BJ (cell line): ENCODE measurements at places on chromosomes 12 and 14.

DNA sequence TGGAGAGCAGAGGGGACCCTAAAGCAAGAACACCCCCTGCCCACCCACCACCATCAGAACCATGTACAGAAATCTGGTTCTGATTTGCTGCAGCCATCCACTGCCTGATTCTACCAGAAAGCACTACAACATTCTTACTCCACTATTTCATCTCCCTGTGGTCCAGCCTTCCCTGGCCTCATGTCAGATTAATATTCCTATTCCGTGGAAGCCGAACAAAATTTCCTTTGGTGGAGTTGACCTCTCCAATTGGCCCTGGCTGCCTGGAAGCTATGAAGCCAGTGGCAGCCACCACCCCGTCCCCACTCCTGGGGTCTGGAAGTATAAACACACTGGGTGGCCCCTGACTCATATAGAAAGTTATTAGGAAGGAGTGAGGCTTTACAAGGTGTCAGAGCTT is 60.2 kb downstream of the ANO2 start:
- no peak for DNase-seq

GRCh38 chr12:132572106-132572505 is 38.3 kb downstream of the LRCOL1 start:
- no peak for DNase-seq

DNA sequence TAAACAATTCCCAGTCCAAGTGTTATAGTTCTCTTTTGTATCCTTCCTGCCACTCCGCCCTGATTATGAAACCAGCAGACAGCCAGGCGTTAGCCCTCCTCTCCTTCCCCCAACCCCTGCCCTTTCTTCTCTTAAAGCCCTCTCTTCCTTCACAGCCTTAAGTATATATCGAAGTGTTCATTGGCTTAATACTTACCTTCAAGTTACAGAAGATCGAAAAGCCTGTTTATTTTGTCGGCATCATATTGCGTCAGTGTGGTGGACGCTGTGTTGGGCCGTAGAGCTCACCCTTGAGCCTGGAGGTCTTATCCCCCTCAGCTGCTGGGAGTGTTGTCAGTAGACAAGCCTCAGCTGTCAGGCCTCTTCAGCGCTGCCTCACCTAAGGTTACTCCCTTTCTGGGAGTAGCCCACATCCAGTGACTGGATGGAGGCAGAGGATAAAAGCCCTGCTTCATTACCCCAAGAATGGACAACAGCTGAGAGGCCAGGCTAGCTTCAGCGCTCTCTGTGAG is 36.2 kb downstream of the CMAS start:
- DNase-seq = no peak

DNA sequence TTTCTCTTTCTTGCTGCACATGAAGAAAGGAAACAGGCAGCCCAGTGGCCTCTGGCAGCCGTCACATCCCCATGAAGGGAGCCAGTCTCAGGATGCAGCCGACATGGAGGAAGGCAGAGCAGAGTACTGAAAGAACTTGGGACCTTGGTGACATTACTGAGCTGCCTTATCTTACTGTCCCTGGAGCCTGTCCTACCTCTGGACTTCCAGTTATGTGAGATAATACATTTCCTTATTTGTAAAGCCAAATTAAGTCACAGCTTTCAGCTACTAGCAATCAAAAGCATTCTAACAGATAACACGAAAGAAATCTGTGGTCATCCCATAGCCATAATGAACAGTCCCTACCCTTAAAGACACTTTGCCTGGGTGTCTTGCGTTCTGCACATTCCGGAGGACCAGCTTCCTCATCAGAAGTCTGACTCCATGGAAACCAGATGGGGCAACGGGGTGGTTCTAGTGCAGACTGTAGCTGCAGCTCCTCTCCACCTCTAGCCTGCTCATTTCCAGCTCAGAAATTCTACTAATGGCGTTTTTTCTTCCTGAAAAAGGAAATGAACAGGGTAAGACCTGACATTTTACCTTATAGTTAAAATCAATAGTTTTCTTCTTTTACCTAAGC is 7.8 kb upstream of the EGLN3 start:
- DNase-seq = no peak

- no peak for DNase-seq
Measured at GRCh38 chr12:1505576-1505975, 88.8 kb downstream of the FBXL14 start.

DNA sequence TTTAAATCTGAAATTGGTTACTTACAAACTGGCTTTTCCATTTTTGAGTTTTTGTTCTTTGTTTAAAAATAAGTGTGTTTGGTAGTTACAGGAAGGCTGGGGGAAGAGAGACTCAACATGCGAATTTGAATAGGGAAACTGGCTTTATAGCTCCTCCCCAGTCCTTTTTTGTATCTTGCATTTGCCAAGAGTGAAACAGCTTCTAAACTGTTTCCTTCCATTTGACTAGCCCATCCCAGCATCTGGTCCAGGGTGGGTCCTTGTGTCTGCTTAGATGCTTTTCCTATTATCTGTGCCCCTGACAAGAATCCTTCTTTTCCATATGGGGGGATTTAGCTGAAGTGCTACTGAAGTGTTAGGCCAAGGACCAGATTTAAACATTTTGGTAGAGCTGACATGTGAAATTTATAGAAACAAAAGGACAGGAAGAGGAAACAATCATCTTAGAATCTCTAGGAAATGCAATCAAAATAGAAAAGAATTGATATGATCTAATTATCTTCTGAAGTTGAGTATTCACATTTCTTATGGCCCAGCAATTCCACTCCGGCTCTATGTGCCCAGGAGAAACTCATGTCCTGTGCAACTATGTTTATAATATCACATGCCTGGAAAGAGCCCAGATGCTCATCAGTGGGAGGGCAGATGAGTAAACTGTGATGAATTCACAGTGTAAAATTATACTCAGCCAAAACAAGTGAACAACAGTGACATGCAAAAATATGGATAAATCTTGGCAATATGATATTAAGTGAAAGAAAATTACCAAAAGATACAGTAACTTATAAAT is 7.4 kb downstream of the SMOC1 start:
- no peak for DNase-seq

- no peak for DNase-seq
Measured at GRCh38 chr14:89215114-89215513, 201.9 kb downstream of the FOXN3 start.

DNA sequence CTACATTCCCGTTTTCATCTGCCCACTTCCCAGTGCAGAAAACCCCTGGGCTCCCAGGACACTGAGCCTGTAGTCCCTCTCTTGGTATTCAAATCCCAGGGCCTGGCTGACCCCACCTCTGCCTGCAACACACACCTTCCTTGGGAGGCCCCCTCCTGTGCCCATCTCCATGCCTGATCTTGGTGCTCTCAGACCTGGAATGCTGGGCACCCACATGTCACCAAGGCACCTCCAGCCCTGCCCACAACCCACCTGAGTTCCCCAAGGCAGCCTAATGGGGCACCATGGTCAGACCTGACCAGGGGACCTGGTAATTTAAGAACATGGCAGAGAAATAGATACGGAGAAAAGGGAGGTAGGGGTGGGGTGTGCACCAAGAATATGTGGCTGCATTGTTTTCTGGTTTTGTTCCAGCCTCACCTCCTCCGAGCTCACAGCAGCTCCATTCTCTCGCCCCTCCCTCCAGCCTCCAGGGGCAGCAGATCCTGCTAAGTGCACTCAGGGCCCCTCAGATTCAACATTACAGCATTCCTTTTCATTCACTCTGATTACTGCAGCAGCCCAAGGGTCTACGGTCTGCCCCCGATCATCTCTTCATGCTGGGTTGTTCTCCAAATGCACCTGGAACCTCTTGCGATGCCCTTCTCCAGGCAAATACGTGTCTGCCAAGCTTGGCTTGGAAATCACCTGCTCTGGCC is 9.2 kb upstream of the HSP90AA1 start:
- no peak for DNase-seq

DNA sequence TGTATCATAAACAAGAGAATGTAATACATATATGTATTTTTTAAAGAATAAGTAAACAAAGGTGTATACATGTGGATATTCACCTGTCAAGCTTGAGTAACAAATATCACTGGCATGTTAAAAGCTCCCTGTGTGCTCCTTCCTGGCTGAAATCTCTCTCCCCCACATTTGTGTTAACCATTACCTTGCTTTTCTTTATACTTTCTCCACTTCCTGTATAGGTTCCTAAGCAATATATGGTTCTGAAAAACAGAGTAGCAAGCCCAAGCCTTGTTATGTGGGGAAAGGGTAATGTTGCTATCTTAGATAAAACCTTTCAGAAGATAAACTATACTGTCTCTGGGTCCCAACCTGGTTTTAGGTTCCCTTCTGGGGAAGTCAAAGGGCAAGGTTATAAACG is 32.3 kb upstream of the TBC1D30 start:
- DNase-seq = no peak

DNA sequence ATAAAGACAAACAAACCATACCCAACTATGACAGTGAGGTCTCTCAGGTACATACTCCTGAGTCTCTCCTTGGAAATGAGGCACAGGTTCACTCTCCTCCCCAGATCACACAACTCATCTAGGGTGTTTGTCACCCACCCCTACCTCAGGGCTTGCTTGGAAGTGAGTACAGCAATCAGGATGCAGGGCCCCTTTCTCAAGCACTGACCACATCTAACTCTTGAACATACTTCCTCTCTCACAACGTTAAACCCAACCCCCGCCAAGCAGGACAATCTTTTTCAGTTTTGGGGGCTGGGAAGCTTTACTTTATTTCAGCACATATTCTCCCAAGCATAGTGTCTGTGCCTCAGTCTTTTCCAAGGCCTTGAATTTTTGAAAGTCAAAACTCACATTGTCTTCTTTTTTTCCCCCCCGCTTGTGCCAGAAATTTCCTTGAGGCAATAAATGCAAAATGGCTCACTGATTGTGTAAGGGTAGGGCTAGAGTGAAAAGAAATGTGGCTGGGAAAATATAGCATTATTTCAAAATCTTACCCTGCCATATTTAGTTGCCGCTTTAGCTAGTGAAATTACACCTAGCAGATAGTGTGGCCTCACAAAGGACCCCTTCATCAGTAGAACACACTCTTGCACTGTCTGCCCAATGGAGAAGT is 2.4 kb upstream of the GPR65 start:
- DNase-seq = no peak

- DNase-seq = no peak
Measured at GRCh38 chr12:19404242-19404880, 34.9 kb upstream of the AEBP2 start.

DNA sequence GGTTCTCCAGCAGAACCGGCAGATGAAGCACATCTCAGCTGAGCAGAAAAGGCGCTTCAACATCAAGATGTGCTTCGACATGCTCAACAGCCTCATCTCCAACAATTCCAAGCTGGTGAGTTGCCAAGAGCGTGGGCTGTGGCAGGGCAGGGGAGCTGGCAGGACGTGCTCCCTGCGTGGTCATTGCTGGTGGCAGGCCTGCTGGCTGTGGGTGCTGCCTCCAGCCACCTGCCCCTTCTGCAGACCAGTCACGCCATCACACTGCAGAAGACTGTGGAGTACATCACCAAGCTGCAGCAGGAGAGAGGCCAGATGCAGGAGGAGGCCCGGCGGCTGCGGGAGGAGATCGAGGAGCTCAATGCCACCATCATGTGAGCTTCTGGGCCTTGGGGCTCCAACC is 35.8 kb downstream of the IL31 start:
- no peak for DNase-seq

- no peak for DNase-seq
Measured at GRCh38 chr12:131918311-131919050, 10.6 kb upstream of the PUS1 start.

- DNase-seq = peak; percentile 39
Measured at GRCh38 chr12:96486751-96487613, 2.4 kb upstream of the CFAP54 start.

GRCh38 chr12:112513471-112513870 is 94.7 kb downstream of the PTPN11 start:
- no peak for DNase-seq

DNA sequence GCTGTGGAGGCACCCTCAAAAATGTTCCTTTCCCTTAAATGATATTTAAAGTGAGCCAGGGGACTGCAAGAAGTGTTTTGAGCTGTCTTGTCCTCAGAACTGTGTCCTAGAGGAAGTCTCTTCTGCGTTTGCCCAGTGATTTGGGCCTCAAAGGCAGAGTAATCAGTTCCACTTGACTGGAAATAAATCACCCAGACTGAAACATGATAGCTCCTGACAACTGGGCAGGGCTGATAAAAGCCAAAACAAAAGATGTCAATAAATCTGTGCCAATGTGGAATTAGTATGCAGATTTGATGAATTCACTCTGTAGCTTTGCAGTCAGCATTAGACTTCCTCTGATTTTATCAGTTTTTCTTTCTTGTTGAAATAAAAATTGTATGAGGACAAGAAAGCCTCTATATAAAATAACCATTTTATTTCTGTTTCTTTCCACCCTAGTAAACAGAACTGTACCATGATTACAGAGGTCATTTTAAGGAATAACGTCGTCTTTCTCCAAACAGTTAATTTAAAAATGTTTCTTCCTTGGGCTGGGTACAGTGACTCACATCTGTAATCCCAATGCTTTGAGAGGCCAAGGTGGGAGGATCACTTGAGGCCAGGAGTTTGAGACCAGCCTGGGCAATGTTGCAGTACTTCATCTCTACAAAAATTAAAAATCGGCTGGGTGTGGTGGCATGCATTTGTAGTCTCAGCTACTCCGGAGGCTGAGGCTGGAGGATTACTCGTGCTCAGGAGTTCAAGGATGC is 180.8 kb downstream of the ERC1 start:
- DNase-seq = no peak

DNA sequence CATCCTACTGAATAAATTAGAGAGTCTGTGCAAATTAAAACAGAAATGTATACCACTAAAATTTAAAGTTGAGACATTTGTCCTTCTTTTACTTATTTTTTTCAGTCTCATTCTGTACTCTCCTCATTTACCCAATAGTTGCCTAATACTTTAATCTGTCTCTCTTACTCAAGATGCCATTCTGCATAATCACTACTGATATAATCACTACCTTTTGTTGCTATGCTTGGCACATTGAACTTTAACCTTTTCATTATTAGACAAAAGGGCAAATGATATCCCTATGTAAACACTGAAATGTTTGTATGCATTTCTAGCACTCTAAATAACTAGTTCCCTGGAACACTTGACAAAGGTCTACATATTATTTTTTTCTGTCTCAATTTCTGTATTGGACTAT is 1108.3 kb upstream of the FLRT2 start:
- no peak for DNase-seq

GRCh38 chr14:79510659-79511058 is 700.6 kb downstream of the DIO2 start:
- peak; percentile 59 for DNase-seq

- DNase-seq = no peak
Measured at GRCh38 chr12:89117448-89118034, 234.8 kb downstream of the DUSP6 start.
